ENCODE measurements at places on chromosomes 2 and 18.

DNA sequence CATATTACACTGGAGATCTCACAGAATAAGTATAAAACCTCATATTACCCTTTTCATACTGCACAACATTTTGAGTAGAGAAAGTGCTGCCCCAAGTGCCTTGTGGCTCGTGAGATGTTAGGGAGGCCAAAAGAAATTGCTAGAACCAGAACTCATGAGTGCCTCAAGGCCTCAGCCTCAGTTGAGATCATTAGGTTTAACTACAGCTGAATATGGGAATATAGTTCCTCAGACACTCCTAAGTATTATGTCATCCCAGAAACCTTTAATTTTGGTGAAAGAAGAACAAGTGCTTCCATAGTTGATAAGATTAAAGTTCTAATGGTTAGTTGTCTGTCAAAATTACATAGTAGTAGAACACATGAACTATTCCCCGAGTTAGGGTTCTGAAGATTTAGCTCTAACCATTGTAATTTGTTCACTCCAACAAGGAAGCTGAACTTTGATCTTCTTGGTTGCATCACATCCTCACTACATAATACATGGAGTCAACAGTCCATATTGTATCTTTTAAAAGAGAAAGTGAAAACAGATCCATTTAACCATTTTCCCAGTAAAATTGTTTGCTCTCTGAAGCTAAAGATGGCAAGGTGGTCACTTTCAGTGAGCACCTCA is 9.6 kb upstream of the AQP4 start:
- no peak for DNase-seq

DNA sequence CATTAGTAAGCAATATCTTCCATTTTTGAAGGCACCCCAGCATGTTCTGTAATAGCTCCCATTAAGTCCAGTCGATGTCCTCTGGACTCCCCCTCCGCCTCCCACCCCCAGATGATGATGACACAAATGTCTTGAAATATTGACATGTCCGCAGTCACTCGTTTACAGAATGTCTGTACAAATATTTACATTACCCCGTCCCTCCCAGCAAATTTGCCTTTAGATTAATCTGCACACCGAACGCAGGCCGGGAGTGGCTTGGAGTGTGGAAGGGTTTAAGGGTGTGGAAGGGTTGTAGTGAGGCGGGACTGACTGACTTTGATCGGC is 853 bp upstream of the OSBPL6 start:
- DNase-seq = no peak

DNA sequence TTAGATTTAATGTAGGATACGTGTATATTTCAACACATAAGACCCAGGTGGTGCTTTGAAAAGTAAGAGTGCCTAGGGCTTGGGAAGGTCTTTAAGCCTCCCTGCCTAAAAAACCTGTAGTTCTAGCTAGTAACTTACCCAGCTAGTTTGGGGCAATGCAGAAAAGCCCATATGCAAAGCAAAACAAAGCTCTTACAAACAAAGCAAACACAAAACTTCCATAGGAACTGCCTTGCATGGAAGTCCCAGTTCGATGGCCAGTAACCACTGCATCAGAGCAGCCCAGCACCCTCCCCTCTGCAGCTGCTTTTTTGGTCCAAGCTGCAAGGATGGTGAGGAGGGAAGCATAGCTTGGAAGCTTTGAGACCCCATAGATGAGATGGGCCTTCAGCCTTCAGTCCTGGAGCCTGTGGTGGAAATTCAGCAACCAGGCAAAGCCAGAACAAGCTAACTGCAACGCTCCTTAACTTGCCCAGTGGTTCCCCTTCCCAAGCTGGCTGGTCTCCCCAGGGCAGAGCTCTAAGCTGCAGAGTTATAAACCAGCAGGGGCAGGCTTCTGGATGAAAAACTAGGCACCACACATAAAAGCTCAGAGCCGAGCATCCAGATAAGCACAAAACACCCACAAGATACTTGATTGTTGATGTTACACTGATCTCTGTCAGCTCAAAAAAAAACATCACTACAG is 16.2 kb downstream of the C2orf76 start:
- no peak for DNase-seq

GRCh38 chr18:57982372-57983021 is 61.5 kb upstream of the NEDD4L start:
- no peak for DNase-seq

- DNase-seq = no peak
These were observed 53.5 kb downstream of the COPS8 start for GRCh38 chr2:237139123-237139675.

DNA sequence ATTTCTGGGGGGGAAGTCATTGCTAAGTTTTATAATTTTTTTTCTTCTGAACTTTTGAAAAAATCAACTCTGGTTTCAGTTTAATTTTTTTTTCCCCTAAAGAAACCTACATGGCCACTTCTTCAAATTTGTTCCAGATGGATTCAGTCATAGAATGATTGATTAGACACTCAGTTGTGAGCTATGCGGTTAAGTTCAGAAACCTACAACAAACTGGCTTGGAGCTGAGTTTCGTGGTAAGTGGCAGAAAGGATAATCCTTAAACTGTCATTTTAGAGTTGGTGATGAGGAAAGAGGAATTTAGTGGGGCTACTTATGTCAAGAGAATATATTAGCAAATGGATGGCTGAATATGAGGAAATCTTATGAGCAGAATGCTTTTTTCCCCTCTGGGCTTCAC is 23.7 kb downstream of the EFEMP1 start:
- no peak for DNase-seq

Data from nucleus accumbens (tissue), 56 donors.